ENCODE measurements at places on chromosomes 13 and 19. TPM values are rescaled to one million over a fixed set of nuclear protein-coding genes. Genes with fewer than 3 reads are reported as not detected.

The PDS5B gene
- total RNA-seq: 21.5 TPM

The F10 gene
- total RNA-seq: under 0.01 TPM

The NCLN gene
- total RNA-seq: 23.4 TPM

The NBEA gene
- total RNA-seq: 1.7 TPM

The KIR2DL1 gene
- not detected for total RNA-seq

The KLK2 gene
- not detected for total RNA-seq

All from dermis lymphatic vessel endothelial cell (primary cell).